ENCODE measurements at places on chromosomes 6 and 20.

- no peak for DNase-seq
Measured at GRCh38 chr20:57097245-57097915, 169.1 kb downstream of the BMP7 start.

GRCh38 chr20:14335052-14335451, 2.4 kb downstream of the FLRT3 start:
- DNase-seq, result no peak

GRCh38 chr20:53741726-53742028, 148.0 kb upstream of the ZNF217 start:
- no peak for DNase-seq

GRCh38 chr6:109397020-109397419, 14.8 kb upstream of the CD164 start:
- no peak for DNase-seq

DNA sequence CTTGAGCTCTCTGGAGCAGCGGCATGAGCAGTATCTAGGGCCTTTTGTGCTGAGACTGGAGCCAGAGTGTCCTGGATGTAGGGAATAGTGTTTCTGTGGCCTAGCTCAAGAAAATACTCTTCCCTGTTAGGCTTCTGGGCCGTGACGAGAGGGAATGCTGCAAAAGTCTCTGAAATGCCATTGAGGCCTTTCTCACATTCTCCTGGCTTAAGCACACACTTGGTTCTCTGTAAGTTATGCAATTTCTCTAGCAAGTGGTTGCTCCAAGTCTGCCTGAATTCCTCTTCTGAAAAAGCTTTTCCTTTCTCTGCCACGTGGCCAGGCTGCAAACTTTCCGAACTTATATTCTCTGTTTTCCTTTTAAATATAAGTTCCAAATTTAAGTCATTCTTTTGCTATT, 744.4 kb downstream of the GRIK2 start:
- no peak for DNase-seq

DNA sequence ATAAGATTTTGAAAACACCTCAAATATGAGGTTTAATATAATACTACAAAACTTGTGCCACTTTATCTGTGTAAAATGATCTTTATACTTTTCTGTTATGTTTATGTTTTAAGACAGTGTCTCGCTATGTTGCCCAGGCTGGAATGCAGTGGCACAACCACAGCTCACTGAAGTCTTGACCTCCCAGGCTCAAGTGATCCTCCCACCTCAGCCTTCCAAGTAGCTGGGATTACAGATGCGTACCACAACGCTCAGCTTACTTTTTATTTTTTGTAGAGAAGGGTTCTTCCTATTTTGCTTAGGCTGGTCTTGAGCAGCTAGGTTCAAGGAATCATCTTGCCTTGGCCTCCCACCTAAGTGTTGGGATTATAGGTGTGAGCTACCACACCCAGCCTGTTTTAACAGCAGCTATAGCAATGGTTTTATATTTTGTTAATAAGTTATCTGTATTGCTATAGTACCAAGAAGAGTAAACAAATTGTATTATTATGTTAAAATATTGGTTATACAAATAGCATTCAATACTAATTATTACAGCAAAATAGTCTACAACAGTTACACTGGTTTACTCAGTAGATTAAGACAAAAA, 8.2 kb downstream of the TAB2 start:
- DNase-seq, result no peak

- no peak for DNase-seq
Measured at GRCh38 chr6:119728935-119729334, 379.4 kb upstream of the MAN1A1 start.

- no peak for DNase-seq
Measured at GRCh38 chr20:5535125-5535756, 215.0 kb upstream of the SHLD1 start.

DNA sequence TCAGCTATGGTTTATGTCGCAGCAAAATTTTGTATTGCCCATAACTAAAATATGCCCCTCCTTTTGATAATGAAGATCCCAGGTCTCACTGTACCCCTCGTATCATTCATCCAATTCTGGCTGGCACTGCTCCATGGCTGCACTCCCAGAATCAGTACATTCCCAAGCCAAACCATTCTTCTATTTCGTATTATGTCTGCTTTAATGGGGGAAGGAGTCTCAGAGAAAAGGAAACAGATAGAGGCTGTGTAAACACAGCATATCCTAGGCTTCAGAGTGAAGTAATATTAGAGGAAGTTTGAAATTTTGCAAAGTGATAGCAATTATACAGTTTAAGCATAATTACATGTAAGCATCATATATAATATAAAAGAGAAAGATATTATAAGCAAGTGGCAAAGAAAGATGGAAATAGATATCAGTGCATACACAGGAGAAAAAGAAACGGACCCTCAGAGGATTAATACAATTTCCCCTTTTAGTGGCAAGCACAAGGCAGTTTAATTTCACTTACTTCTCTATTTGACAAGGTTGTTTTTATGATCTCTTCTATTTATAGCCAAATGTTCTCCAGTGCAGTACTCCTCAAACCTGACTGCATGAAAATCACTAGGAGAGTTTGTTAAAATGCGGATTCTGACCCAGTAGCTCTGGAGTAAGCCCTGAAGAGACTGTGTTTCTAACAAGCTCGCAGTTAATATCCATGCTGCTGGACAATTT, 56.5 kb upstream of the TENT5A start:
- no peak for DNase-seq

DNA sequence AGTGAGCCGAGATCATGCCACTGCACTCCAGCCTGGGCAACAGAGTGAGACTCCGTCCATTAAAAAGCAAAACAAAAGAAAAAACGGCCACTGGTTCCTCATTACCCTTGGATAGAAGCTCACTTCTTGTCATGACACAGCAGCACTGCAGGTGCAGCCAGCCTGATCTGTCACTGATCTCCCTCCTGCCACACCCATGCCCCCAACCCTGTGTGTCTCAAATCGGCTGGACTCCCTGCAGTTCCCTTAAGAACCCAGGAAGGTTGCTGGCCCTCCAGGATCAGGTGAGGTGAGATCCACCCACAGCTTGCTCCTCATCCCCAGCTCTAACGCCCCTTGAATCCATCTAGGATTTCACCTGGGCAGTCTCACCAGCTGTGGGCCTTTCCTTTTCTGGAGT, 26.3 kb upstream of the NNAT start:
- DNase-seq, result no peak

DNA sequence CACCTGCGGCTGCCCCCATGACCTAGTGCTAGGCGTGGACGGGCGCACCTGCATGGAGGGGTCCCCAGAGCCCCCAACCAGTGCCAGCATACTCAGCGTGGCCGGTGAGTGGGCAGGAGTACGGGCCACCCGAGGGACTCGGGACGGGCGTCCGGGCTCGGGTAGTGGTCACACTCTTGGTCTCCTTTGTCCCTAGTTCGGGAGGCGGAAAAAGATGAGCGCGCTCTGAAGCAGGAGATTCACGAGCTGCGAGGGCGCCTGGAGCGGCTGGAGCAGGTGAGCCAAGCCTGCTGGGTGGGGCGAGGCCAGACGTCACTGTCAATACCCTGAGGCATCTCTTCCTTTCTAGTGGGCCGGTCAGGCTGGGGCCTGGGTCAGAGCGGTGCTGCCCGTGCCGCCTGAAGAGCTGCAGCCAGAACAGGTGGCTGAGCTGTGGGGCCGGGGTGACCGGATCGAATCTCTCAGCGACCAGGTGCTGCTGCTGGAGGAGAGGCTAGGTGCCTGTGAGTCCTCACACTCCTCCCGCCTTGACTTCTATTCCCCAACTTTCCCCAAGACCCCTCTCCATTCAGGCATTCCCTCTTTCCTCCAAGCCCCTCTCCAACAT, 2.9 kb downstream of the EGFL8 start:
- DNase-seq, result no peak

DNA sequence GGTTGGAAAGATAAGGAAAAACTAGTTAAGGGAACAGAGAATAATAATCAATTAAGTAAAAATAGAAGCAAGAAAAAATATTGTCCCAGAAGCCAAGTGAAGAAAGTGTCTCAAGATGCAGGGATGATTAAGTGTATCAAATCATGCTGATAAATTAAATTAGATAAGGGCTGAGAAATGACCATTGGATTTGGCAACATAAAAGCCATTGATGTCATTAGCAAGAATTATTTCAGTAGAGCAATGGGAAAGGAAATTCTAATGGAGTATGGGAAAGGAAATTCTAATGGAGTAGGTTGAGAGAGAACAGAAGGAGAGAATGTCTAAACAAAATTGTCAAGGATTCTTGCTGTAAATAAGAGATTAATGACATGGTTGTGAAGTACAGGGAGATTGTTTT, 146.8 kb downstream of the TFAP2B start:
- no peak for DNase-seq

GRCh38 chr20:17497821-17498580, 33.2 kb downstream of the BFSP1 start:
- no peak for DNase-seq

DNA sequence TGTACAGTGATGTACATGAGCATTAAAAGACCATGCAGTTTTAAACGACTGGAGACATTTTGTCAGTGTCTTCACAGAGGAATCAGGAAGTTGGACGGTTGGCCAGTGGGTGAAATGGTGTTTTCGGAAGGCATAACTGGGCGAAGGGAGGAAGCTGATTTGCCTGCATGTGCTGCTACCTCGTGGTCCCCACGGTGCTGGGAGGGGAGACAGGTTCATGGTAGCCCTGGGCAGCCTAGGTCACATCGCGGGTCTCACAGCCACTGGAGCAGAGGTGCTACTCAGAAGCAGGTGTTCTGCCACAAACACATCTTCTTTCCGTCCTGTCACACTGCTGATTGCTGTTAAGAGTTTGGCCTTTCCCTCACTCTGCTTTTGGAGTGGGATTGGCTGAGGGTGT, 35.2 kb downstream of the HIVEP1 start:
- DNase-seq, result no peak

DNA sequence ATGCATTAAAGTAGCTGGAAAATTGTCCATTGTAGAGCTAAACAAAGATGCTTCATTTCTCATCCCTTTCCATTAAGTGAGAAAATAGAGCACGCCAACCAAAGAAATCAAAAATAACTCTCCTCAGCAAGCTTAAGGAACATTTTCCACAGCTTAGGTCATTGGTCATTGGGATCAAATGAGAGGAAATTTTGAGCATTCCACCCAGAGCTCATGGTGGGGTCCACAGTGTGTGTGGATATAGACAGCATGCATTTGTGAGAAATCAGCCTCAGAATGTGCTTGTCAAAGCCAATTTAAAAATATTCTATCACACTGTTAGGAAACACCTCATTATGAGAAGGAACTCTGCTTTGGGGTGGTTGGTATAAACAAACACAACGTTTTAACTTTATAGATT, 97.2 kb downstream of the HDGFL1 start:
- no peak for DNase-seq

- DNase-seq, result no peak
Measured at GRCh38 chr6:90457867-90458259, 129.0 kb downstream of the MAP3K7 start.

DNA sequence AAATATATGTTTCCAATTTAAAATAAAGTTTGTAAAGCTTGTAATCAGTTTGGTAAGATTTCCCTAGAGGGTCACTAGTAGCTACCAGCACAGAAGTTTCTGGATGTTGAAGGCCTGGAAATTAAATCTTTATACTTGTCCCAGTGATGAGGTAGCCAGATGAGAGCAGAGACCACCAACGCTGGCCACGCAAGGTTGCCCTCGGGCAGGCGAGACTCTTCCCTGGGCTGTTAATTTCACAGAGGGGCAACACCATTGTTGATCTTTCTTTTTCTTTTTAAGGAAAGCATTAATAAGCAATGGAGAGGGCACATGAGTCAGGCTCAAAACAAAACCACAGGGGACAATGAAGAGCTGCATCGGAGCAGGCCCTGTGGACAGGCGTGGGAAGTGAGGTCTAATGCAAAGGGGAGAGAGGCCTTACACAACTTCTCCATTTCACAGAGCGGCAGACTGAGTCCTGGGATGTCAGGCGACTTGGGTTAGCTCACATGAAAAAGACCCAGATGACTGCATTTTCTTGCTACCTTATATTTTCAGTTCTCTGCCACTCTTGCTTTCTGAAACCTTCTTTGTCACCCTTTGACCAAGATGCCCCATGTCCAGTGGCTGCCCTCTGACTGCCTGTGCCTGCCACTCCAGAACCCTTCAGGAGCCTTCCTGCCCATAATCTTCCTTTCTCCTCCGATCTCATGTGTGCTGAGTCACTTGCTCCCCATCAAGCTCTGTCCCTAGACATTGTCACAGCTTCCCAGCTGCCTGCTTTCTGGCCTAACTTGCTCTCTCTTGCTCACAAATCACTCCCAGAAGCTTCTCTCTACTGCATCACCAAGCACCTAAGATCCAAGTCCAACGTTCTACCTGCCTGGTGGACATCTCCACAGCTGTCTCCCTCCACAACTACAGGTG, 107.7 kb upstream of the CDYL start:
- DNase-seq, result no peak

DNA sequence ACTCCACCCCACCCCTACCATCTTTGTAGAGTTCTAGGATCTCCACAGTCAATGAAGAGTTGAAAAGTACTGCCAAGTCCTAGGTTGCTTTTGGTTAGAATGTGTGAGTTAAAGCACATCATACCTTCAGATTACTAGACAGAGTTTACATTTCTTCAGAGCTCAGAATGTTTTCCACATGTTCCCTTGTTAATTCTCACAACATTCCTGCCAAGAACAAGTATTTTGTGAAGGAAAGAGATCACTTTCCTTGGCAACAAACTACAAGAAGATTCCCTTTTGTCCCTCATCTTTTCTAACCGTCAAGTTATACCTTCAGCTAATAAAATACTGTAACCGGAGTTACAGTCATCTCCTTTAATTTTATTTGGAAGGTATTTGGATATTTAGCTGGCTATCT, 266.8 kb downstream of the ZFAND3 start:
- DNase-seq, result no peak

- DNase-seq, result no peak
Measured at GRCh38 chr6:100464162-100464851, 414 bp downstream of the SIM1 start.

GRCh38 chr20:19714579-19714840, 43.5 kb upstream of the RIN2 start:
- DNase-seq, result no peak

DNA sequence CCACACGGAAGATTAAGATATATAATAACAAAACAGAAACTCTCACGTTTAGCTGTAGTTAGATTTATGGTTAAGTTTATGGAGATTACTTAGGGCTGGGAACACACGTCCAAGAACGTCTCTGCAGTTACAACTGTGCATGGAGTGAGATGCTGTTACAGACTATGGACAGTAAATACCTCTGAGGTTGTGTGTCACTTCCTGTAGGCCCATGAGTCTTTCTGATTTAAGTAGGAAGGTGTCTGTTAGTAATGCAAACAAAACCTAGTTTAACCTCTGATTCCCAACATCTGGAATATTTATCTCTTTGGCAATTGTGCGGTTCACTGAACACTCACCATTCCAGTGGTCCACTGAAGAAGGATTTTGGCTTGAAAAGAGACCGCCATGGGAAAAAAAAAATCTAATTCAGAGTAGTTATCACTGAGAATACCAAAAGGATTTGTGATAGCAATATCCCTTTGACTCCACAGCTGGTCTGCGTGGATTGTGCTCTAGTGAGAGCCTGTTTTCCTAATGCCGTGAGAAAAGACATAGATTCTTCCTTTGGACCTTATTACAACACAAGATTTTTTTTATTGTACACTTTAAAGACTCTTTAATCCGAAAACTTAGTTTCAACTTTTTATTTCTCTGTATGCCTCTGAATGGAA, 478.2 kb upstream of the CITED2 start:
- DNase-seq, result no peak

All from stimulated activated CD8-positive, alpha-beta memory T cell treated with anti-CD3 and anti-CD28 coated beads, Interleukin-4, amount 100 ng/mL, for 48 hours (primary cell).